Stimulated activated CD8-positive, alpha-beta memory T cell treated with anti-CD3 and anti-CD28 coated beads, Interleukin-4, amount 100 ng/mL, for 4 hours (primary cell): ENCODE measurements at places on chromosomes 4 and X.

- DNase-seq = no peak
Measured at GRCh38 chr4:92791871-92792440, 488.2 kb downstream of the GRID2 start.

DNA sequence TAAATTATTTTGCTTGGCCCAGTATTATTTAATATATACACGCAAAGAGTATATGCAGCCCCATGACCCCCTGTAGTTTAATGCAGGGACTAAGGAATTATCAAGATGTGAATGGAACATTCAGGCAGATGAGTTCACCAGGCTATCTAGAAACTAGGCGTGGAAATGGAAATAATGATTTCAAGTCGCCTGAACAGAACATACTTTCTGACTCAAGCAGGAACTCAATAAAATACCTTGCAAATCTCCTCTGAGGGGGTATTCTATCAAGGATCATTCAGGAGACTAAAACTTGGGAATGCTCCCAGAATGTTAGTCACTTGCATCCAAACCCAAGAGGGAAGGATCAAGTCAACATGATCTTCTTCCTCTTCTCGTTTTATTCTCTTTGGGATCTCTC, 59.6 kb upstream of the RASSF6 start:
- no peak for DNase-seq

- DNase-seq = no peak
Measured at GRCh38 chr4:100635899-100636298, 118.1 kb upstream of the EMCN start.

GRCh38 chrX:101051153-101051548, 760 bp downstream of the TRMT2B start:
- DNase-seq = no peak

- no peak for DNase-seq
Measured at GRCh38 chr4:79528241-79528706, 120.2 kb upstream of the GK2 start.

- no peak for DNase-seq
Measured at GRCh38 chr4:11799196-11799595, 370.5 kb upstream of the HS3ST1 start.

GRCh38 chr4:186810613-186811150, 87.0 kb upstream of the FAT1 start:
- DNase-seq = no peak

DNA sequence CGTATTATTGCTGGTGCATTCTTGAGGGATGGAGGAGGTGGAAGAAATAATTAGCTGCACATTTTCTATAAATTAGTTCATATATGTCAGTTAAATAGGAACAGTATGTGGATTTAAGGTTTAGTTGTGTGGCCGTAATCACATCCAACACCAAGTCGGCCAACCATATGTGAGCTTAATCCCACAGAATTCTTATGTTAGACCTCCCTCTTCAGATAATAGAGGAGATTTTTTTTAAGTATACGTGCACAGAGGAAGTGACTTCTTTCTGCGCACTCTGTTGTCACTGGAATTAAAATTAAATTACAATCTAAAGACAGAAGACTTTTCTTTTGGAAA, 2.1 kb downstream of the SEPTIN11 start:
- DNase-seq = no peak

DNA sequence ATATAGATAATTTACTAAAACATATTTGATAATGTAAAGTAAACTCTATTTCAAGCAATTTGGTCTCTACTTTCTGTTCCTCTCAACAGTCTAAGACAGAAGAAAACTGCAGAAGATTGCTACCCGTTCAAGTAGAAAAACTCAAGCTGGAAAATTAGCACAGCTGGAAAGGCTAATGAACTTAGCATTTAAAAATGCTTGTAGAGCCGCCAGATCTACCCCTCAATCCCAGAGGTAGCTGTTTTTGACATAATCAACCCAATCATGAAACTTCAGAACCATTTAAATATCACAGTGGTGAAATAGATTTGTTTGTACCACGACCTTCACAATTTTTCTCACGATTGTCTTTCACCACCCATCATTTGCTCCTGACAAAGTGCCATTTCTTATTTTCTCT, 479.5 kb downstream of the SPRY1 start:
- no peak for DNase-seq

DNA sequence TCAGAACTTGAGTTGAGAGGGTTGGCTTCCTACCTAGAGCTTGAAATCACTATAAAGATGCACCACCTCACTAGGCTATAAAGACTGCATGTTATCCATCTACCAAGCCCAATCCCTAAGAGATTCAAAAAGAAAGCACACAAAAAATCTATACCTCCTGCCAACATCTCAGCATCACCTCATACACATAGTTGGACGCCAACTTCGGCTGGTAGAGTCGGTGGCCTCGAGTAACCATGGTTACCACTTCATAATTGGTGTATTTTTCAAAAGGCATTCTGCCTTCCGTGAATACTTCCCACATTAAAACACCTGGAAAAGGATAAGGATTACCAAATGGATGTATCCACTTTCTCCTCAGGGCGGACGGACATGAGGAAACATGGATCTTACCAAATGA, 4.5 kb upstream of the TXK start:
- no peak for DNase-seq
